ENCODE measurements at places on chromosomes 1 and 21.

GRCh38 chr1:10967090-10967489, 45.4 kb upstream of the TARDBP start:
- DNase-seq = no peak

DNA sequence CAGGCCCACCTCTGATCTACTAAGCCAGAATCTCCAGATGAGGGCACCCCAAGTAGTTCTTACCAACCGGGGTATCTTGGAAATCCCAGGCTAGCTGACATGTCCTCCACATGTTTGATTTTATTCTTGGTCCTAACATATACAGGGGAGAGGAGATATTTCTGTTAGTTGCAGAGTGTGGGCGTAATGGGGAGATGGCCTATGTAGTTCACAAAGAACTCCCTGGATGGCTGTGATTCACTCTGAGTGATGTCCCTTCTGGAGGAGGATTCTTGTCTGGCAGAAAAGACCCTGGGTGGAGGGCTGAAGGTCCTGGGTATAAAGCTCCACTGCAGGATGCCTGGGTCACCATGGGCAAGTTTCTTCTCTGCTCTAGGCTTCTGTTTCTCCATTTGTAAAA, 13.1 kb downstream of the MECR start:
- no peak for DNase-seq

DNA sequence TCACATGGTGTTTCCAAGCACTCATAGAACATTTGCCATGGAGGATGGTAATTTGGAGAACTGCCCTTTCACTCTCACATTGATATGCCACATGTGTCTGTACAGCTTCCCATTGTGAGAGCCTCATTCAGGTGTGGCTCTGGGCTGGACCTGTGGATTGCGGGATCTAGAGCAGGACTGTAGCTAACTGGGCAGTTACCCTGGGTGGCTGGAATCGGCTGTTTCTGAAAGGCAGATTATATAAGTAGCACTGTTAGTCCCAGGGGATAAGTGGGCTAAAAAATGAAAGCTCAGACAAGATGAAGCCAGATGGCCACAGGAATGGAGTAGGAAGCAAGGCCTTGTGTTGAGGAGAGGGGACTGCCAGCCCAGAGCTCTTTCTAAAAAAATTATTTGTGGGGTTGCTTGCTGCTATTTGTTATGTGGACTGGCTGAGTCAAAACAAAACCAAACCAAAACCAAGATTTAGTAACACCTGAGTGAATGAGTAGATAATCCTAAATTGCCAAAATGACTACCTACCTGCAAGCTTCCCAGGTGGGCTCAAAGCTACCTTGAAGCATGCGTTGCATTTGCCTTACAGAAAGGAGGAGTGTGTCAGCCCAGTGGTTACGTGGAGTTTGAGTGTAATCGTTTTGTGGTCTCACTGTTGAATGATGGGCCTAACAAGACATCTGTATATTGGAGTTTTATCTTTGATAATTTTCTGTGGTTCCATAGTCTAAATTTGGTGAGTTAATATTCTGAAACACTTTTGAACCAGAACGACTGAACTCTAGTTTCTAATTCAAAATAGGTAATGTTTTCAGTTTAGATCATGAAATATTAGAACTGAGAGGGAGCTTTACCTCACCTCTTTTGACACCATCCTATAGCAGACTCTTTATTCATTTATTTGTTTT, 58.0 kb downstream of the SDCCAG8 start:
- DNase-seq = no peak

- DNase-seq = no peak
Measured at GRCh38 chr1:180360333-180361075, 130.4 kb downstream of the LHX4 start.

DNA sequence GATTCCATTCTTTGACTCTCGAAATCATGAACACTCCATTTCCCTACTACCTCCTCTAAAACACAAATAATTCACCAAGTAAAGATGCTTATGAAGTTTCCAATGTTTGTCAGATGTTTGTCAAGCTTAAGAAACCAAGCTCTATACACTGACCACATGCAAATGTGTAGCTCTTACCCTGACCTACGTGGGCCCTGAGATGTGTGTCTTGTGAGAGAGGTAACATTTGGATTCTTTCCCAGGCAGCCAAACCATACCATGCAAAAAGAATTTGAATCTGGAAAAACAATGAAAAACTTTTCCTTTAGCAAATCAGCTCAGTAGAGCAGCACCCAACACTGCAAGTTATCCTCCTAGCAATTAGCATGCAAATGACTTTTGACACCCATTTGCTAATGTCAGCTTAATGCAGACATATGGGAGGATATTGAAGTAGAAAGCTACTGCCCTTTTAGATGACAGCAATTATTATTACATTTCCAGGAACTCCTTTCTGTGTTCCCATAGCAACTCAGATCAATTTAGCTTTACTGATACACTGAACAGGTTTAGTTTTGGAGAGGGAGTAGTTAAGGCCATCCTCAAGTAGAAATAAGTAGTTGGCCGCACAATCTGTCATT, 83.2 kb upstream of the RGS4 start:
- no peak for DNase-seq
